ENCODE measurements at places on chromosomes 5 and 9. TPM values are rescaled to one million over a fixed set of nuclear protein-coding genes. Genes with fewer than 3 reads are reported as not detected.

The CATSPER3 gene
- total RNA-seq, result under 0.01 TPM

GRCh38 chr5:140925806-140926442 lies at the start of gene PCDHAC1:
TSS of gene PCDHAC1 (plus strand) at chr5:140926299. CDS start at chr5:140926893, 594 bp downstream.
- DNase-seq, result no peak

- DNase-seq, result no peak
Observed at GRCh38 chr5:14469551-14470377, 111.8 kb upstream of the OTULINL start.

- DNase-seq, result no peak
Observed at GRCh38 chr9:16030528-16031185, 477.8 kb downstream of the CCDC171 start.

Data from lung microvascular endothelial cell (primary cell).